Activated CD8-positive, alpha-beta memory T cell treated with anti-CD3 and anti-CD28 coated beads, Interleukin-2, amount 10 ng/mL, durations not matched to agents 7 days and 5 days (primary cell): ENCODE measurements at places on chromosomes 2 and 18. TPM values are rescaled to one million over a fixed set of nuclear protein-coding genes. Genes with fewer than 3 reads are reported as not detected.
A peak's percentile ranks its signal among the peaks of the same experiment; 100 is the strongest.

DNA sequence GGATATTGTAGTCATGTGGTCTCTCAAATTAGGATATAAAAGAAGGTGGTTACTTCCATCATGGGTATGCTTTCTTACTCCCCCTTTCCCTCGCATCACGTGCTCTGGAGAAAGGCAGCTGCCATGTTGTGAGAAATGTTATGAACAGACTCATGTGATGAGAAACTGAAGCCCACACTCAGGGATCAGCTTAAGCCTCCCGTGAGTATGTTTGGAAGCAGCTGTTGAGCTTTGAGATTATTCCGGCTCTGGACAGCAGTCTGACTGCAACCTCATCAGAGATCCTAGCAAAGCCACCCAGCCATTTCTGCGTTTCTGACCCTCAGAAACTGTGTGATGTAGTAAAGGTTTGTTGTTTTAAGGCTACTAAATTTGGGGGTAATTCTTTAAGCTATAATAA is 700.1 kb downstream of the ADCYAP1 start:
- H3K36me3 ChIP-seq: no peaks in the 10 kb centered on the region
- DNase-seq: no peak
- H3K27ac ChIP-seq: no peak overlapping the region
- no peak overlapping the region for H3K4me3 ChIP-seq

GRCh38 chr18:64717026-64717425 is 568.1 kb upstream of the LINC00305 start:
- H3K27ac ChIP-seq: no peak overlapping the region
- DNase-seq: no peak
- no peaks in the 10 kb centered on the region for H3K4me1 ChIP-seq
- H3K27me3 ChIP-seq: no peaks in the 10 kb centered on the region
- H3K36me3 ChIP-seq: no peaks in the 10 kb centered on the region

GRCh38 chr18:10930076-10930475 is 219.3 kb downstream of the PIEZO2 start:
- no peaks in the 10 kb centered on the region for H3K4me1 ChIP-seq
- DNase-seq: no peak
- H3K27me3 ChIP-seq: peaks cover 6% of the 10 kb centered on the region
- H3K27ac ChIP-seq: no peak overlapping the region
- no peaks in the 10 kb centered on the region for H3K36me3 ChIP-seq
- H3K4me3 ChIP-seq: no peak overlapping the region

DNA sequence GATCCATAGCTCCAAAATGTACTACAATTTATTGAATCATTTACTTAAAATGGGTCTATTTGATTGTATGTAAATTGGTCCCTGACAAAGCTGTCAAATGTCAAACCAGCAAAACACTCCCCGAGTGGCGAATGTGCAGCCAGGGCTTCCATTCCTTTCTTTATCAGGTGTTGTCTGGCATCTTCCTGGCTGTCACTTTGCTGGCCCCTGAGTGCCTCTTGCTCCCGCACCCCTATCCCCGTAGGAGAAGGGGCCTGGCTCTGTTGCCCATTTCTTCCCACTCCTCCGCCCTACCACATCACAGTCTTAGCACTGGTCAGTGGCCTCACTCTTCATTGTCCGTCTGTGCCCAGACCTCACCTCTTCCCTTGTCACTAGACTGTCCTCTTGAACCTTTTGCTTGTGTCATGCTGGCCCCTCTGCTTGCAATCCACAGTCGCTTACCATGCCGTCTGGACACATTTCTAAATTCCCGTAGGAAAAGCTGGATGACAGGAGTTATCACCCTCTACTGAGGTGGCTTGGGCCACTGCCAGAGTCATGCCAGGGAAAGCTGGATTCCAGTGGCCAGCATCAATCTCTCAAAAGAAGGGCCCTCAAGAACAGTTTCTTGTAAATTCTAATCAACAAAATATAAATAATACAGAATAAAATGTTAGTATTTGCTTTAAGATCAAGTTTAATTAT is 15.4 kb downstream of the UBE2F start:
- H3K4me3 ChIP-seq: no peak overlapping the region
- H3K27me3 ChIP-seq: no peaks in the 10 kb centered on the region
- DNase-seq: no peak
- peaks cover 5% of the 10 kb centered on the region for H3K36me3 ChIP-seq

DNA sequence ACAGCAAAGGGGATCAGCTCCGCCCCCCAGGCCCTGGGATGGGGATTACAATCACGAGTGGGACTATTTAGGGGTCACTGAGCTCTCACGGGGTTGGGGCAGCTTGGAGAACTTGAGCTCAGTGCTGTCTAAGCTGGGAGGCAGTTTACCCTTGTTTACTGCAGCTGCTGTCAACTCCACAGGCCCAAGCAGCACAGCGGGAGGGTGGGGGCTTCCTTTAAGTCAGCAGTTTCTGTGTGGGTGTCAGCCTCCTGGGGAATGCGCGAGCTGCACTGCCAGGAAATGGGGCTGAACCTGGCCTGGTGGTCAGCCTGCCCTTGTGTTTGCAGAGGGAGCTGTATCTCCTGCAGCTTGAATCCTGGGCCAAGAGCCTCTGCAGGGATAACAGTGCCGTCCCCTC is 29.8 kb downstream of the TOGARAM2 start:
- H3K4me3 ChIP-seq: peak overlapping the region; percentile 90
- peaks cover 2% of the 10 kb centered on the region for H3K36me3 ChIP-seq
- H3K27ac ChIP-seq: peak overlapping the region; percentile 92
- no peaks in the 10 kb centered on the region for H3K27me3 ChIP-seq
- H3K4me1 ChIP-seq: peaks cover 72% of the 10 kb centered on the region

DNA sequence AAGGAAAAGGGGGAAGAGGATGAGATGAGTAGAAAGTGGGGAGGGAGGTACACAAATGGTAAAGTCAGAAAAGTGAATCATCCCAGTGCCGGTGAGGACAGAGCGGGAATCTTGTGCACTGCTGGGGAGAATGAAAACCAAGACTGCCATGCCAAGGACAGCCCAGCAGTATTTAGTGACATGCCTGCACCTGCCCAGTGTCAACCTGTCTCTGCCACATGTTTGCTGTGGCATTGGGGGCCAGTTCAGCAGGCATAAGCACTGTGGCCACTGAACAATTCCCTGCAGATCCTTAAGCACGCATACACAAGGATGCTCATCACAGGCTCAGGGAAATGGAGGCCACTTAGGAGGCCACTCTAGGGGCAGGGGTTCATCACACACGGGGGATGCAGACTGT is 5.2 kb upstream of the KCNK3 start:
- H3K4me3 ChIP-seq: no peak overlapping the region
- peaks cover 56% of the 10 kb centered on the region for H3K27me3 ChIP-seq
- no peak for DNase-seq
- H3K4me1 ChIP-seq: peaks cover 2% of the 10 kb centered on the region

- no peak for DNase-seq
- H3K4me3 ChIP-seq: no peak overlapping the region
- no peaks in the 10 kb centered on the region for H3K36me3 ChIP-seq
- H3K4me1 ChIP-seq: peaks cover 2% of the 10 kb centered on the region
- peaks cover 23% of the 10 kb centered on the region for H3K27me3 ChIP-seq
Measured at GRCh38 chr18:46310258-46310657, 206.1 kb downstream of the HAUS1 start.

The HNRNPLL gene
- total RNA-seq: 88.8 TPM

DNA sequence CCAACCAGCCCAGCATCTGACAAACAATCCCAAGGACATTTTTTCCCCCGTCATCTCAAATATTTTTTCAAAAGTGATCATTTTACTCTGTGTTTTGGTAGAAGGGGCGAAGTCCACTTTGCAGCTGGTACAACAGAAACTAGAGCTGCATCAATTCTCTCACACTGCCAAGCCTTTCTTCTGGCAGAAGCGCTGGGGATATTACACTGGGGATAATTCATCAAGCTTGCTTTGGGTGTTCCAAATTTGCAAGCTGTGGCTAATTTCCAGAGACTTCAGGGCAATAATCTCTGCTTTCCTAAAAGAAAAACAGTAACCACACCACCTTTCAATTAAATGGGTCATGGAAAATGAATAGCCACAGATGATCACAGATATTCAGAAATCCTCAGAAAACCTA is 238.3 kb downstream of the SLC8A1 start:
- no peak overlapping the region for H3K27ac ChIP-seq
- peaks cover 2% of the 10 kb centered on the region for H3K4me1 ChIP-seq
- no peak for DNase-seq
- no peak overlapping the region for H3K4me3 ChIP-seq
- no peaks in the 10 kb centered on the region for H3K36me3 ChIP-seq

DNA sequence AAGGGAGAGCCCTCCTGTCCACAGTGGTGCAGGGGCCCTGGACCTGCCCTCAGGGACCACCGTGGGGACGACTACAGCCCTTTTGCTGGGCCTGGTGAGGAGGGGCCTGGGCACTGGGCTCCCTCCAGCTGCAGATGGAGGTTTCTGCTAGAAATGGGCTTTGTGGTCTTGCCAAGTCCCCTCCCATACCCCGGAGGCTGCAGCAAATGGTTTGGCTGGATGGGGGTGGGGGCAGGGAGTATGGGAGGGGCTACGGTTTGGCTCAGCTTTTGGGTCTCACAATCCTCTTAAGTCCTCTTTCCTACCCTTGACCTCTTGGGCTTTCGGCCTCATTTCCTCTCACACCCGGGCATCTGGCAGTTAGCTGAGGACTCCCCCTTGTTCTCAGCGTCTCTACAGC is 21.7 kb downstream of the TET3 start:
- peaks cover 2% of the 10 kb centered on the region for H3K36me3 ChIP-seq
- DNase-seq: no peak
- H3K27me3 ChIP-seq: peaks cover 4% of the 10 kb centered on the region
- H3K27ac ChIP-seq: no peak overlapping the region
- H3K4me3 ChIP-seq: no peak overlapping the region

GRCh38 chr18:35938562-35938961 is 33.9 kb upstream of the RMP24 start:
- H3K4me3 ChIP-seq: no peak overlapping the region
- peaks cover 2% of the 10 kb centered on the region for H3K27me3 ChIP-seq
- DNase-seq: no peak
- no peak overlapping the region for H3K27ac ChIP-seq
- H3K4me1 ChIP-seq: no peaks in the 10 kb centered on the region
- no peaks in the 10 kb centered on the region for H3K36me3 ChIP-seq

DNA sequence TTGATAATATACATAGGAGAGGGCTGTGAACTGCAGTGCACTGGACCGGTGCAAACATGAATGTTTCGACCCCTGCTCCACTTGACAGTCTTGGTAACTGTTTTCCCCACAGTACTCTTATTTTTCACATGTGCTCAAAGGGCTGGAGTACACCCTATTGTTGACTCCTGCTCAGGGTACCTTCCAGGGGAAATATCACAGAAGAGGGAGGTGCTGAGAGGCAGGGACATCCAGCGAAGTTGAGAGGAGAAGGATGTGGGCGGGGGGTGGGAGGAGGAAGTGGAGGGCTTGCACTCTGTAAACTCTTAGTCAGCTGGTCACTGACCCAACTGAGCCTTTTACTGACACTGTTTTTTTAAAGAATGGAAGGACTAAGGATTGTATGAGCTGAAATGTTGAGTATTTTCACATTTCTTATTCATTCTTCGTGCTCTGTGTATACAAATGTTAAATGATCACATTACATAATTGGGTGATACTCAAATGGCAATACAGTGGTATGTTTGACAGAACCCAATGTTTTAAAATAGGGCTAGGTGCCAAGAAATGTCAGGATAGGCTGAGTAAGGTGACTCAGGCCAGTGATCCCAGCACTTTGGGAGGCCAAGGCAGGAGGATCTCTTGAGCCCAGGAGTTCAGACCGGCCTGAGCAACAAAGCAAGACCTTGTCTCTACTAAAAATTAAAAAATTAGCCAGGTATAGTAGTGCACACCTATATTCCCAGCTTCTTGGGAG is 10.0 kb downstream of the INPP4A start:
- H3K4me1 ChIP-seq: peaks cover 95% of the 10 kb centered on the region
- peaks cover 41% of the 10 kb centered on the region for H3K36me3 ChIP-seq
- DNase-seq: no peak
- H3K27me3 ChIP-seq: no peaks in the 10 kb centered on the region
- H3K27ac ChIP-seq: peak overlapping the region; percentile 89

DNA sequence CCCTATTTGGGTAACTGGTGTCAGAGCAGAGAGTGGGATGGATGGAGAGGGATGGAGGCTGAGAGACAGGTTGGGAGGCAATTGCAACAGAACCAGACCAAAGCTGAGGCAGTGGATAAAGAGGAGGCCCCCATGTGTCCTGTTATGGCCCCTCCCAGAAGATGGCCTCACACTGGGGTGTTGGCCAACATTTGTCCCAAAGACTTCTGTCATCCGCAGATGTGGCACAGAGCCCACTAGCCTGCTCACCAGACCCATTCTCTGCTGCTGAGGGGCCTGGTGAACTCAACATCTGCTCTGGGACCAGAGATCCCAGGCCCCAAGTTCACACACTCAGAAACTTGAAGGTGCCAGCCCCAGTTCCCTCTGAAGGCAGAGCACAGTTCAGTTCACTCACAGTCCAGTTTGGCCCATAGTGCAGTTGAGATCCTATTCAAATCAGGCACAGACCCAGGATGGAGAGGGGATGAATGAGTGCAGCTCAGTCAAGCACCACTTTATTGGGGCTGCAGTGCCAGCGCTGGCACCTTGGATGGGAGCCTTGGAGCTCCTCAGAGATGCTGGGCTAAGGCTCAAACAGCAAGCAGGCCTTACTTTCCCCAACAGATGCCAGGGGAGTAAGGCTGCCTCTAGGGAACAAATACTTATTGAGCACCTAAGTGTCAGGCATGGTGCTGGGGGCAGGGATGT is 189.2 kb downstream of the ZBTB7C start:
- H3K36me3 ChIP-seq: no peaks in the 10 kb centered on the region
- no peak overlapping the region for H3K4me3 ChIP-seq
- peaks cover 12% of the 10 kb centered on the region for H3K27me3 ChIP-seq
- peaks cover 2% of the 10 kb centered on the region for H3K4me1 ChIP-seq

The AQP12B gene
- not detected for total RNA-seq

The OBSL1 gene
- total RNA-seq: 0.16 TPM

GRCh38 chr2:28348921-28349320 is 43.7 kb upstream of the FOSL2 start:
- H3K36me3 ChIP-seq: peaks cover 1% of the 10 kb centered on the region
- no peaks in the 10 kb centered on the region for H3K27me3 ChIP-seq
- H3K27ac ChIP-seq: peak overlapping the region; percentile 82

DNA sequence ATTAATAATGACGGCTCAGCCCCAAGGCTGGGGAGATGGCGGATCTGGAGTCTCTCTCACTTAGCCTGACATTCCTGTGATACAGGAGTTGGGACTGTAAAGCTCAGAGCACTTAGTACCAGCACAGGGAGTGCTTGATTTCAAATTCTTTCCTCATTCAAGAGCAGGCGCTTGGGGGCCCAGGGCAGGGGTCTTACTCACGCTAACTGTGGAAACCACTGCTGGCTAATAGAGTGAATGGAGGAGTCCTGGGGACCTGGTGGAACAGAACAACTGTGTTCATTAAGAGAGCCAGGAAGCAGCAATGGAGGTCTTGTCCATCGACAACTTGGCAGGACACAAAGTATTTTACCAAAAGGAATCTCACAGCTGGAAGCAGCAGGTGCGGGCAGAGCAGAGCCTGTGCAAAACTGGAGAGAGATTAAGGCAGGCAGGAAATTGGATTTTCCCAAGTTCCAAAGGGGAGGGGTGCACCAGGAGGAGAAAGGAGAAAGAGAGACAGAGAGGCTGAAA is 358.9 kb downstream of the TNS1 start:
- no peak for DNase-seq
- H3K4me1 ChIP-seq: no peaks in the 10 kb centered on the region
- no peak overlapping the region for H3K27ac ChIP-seq
- H3K27me3 ChIP-seq: no peaks in the 10 kb centered on the region
- H3K4me3 ChIP-seq: no peak overlapping the region

The ZNF804A gene
- not detected for total RNA-seq

GRCh38 chr2:143392358-143392757 is 263.1 kb downstream of the ARHGAP15 start:
- H3K4me3 ChIP-seq: no peak overlapping the region
- no peak overlapping the region for H3K27ac ChIP-seq
- H3K27me3 ChIP-seq: no peaks in the 10 kb centered on the region
- peaks cover 11% of the 10 kb centered on the region for H3K4me1 ChIP-seq
- H3K36me3 ChIP-seq: peaks cover 23% of the 10 kb centered on the region

The SLC14A1 gene
- total RNA-seq: 6.8 TPM

- no peak overlapping the region for H3K4me3 ChIP-seq
- no peak for DNase-seq
- H3K36me3 ChIP-seq: no peaks in the 10 kb centered on the region
- peaks cover 22% of the 10 kb centered on the region for H3K4me1 ChIP-seq
- no peak overlapping the region for H3K27ac ChIP-seq
Measured at GRCh38 chr2:136422512-136422911, 304.6 kb upstream of the CXCR4 start.
